WTC11 (cell line): ENCODE measurements at places on chromosomes 16 and 17.

DNA sequence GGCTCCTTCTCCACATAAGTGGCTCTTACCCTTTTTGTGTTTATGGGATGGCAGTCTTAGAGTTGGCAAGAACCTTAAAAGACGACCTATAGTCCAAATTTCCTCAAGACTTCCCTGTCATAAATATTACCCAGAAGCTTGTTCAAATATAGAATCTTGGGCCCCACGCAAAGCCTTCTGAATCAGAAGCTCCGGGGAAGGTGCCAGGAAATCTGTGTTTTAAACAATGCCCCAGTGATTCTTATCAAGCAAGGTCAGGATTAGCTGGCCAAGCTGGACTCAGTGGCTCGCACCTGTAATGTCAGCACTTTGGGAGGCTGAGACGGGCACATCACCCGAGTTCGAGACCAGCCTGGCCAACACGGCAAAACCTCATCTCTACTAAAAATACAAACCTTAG, 85.7 kb downstream of the TIMM22 start:
- H3K4me3 ChIP-seq: no peak overlapping the region
- H3K27me3 ChIP-seq: peaks cover 15% of the 10 kb centered on the region
- H3K27ac ChIP-seq: no peak overlapping the region
- H3K36me3 ChIP-seq: no peaks in the 10 kb centered on the region; the same call in 1 of the 2 replicates
- H3K4me1 ChIP-seq: peaks cover 13% of the 10 kb centered on the region

DNA sequence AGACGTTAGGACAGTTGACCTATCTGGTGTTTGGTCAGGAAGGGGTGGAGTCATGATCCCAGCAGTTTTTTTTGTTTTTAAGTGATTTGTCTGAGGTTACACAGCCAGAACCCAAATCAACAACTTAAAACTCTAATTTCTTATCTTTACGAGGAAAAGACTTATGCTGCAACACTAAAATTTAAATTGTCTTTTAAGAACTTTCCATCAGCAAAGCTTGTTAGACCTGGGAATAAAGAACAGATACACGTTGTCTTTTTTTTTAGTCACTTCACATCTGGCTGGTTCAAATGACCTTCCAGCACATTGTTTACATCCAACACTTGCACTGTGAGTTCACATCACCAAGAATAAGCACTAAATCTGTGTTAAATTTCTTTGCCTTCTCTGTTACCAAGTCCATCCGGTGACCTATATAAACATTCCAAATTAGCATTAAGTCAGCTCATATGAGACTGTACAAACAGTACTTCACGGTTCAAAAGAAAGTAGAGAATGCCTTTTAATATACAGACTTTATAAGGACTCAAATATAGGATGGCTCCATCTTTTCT, 115.0 kb downstream of the HS3ST2 start:
- peaks cover 34% of the 10 kb centered on the region for H3K4me1 ChIP-seq
- H3K4me3 ChIP-seq: no peak overlapping the region
- H3K36me3 ChIP-seq: no peaks in the 10 kb centered on the region
- no peak for DNase-seq
- no peak overlapping the region for H3K27ac ChIP-seq

GRCh38 chr17:19312406-19312805, 50.1 kb downstream of the B9D1 start:
- DNase-seq: no peak
- no peaks in the 10 kb centered on the region for H3K27me3 ChIP-seq
- H3K4me3 ChIP-seq: no peak overlapping the region
- no peak overlapping the region for H3K27ac ChIP-seq
- H3K4me1 ChIP-seq: peaks cover 24% of the 10 kb centered on the region
- H3K36me3 ChIP-seq: peaks cover 40% of the 10 kb centered on the region

DNA sequence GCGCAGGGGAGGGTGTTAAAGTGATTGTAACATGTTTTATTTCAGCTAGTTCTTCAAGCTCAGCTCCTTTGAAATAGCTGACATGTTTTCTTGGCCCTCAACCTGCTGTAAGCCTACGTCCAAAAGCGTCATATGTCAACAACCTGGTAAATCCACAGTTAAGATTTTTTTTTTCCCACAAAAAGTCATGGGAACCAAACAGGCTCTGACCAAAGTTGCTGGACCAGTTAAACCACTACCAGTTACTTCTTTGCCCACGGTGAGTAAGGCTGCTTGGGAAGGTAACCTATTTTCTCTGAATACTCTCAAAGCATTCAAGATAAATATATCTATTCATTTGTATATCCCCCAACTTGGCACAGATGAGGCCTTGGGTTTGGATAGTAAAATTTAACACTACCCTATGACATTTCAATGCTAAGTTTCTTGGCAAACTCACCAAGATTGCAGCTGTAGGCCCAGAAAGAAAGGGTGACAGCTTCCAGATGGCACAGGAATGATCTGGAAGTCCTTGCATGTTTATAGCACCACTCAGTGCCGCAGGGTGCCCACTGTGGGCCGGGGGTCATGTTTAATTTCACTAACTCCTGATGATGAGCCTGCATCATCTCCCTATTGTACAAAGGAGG, 166.2 kb downstream of the XYLT1 start:
- no peaks in the 10 kb centered on the region for H3K36me3 ChIP-seq
- H3K4me3 ChIP-seq: no peak overlapping the region
- H3K27ac ChIP-seq: no peak overlapping the region
- no peaks in the 10 kb centered on the region for H3K27me3 ChIP-seq

GRCh38 chr17:57915544-57915943, 39.7 kb downstream of the CUEDC1 start:
- peaks cover 68% of the 10 kb centered on the region for H3K4me1 ChIP-seq
- H3K27ac ChIP-seq: peak overlapping the region; percentile 70; the same call in 1 of the 2 replicates
- DNase-seq: no peak
- no peak overlapping the region for H3K4me3 ChIP-seq

DNA sequence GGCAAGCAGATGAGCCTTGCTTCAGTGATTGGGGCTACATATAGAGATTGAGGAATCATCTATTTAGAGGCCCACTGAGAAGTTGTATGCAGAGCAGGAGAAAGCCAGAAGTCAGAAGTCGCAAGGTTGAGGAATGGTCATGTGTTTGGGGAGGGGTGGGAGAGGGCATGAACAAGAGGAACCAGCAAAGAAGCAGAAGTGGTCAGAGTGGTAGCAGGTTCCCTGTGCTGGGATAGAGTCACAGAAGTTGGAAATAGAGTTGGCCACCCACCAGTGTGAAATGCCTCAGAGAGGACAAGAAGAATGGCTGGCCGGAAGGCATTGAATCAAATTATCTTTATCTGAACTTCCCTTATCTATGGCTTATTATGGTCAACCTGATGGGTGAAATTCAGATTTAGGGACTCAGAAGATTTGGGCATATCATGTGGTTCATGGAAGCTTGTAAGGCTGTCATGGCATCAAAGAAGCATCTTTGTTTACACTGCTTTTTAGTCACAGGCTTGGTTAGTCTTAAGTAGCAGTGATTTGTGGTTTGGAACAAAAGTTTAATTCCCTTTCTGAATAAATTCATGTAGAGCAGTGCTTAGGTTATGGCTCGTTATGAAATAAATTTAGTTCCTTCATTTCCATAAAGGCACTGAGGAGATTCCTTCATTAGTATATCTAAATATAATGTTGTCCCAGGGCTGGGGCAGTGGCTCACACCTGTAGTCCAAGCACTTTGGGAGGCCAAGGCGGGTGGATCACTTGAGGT, 19.7 kb downstream of the MAP3K3 start:
- peaks cover 5% of the 10 kb centered on the region for H3K4me1 ChIP-seq
- DNase-seq: no peak
- H3K36me3 ChIP-seq: no peaks in the 10 kb centered on the region
- no peaks in the 10 kb centered on the region for H3K27me3 ChIP-seq
- H3K27ac ChIP-seq: no peak overlapping the region

- DNase-seq: no peak
- no peak overlapping the region for H3K4me3 ChIP-seq
- peaks cover 64% of the 10 kb centered on the region for H3K36me3 ChIP-seq
- H3K27ac ChIP-seq: no peak overlapping the region
- peaks cover 11% of the 10 kb centered on the region for H3K27me3 ChIP-seq
Observed at GRCh38 chr17:11353601-11354000, 112.6 kb downstream of the SHISA6 start.

DNA sequence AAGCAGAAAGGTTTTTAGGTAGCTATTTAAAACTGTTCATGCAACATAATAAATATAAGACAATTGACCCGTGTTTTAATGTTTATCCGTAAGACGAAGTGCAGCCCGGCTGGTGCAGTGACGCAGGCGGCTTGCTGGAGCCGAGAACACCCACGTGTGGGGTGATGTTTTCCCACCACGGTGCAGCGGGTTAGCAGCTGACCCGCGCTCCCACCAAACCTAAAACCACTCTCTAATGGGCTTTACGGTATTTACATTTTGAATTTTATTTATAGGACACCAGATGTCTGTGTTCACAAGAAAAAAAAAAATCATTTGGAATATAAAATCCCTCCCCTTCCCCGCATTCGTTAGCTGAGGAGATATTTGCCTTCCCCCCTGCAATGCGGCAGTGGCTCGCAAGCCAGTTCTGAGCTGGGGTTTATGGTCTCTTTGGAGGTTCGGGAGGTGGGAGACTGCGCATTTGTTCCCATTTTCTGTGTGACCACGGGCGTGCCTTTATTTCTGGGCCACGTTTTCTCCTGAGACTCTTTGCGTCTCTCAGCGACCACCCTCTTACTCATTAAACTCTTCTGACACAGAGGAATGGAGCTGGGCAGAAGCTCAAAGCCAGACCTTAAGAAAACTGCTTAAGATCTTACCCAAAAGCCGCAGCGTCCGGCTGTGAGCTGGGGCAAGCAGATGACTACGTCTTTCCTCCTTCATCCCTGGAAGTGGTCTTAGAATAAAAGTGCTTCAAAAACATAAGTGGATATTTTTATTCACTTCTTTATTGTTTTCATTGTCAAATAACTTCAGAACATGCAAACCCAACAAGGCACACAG, 301.1 kb downstream of the IRF8 start:
- H3K27me3 ChIP-seq: no peaks in the 10 kb centered on the region
- H3K36me3 ChIP-seq: no peaks in the 10 kb centered on the region
- no peak for DNase-seq
- H3K4me3 ChIP-seq: no peak overlapping the region
- peaks cover 56% of the 10 kb centered on the region for H3K4me1 ChIP-seq
- peak overlapping the region; percentile 76 for H3K27ac ChIP-seq

DNA sequence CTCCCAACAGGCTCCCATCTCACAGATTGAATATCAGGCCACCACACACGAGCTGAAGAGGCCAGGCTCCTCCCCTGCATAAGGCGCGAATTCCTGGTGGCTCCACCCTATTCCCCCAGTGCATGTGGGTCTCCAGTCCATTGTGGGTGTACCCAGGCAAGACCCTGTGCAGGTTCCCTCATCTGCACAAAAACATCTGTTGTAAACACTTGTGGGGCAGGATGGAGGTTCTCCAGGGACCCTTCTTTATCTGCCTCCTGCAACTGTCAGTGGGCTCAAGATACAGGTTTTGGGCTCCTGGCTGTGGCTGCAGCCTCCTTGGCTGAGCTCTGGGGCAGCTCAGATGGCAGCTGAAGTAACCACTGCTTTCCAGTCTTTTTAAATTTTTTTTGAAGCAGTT, 17.6 kb upstream of the LGALS9 start:
- peaks cover 38% of the 10 kb centered on the region for H3K36me3 ChIP-seq
- H3K27me3 ChIP-seq: no peaks in the 10 kb centered on the region
- H3K4me3 ChIP-seq: no peak overlapping the region
- no peaks in the 10 kb centered on the region for H3K4me1 ChIP-seq
- DNase-seq: no peak
- no peak overlapping the region for H3K27ac ChIP-seq

- H3K36me3 ChIP-seq: peaks cover 21% of the 10 kb centered on the region
- peak; percentile 59 for DNase-seq
- H3K4me1 ChIP-seq: peaks cover 40% of the 10 kb centered on the region
- H3K27me3 ChIP-seq: no peaks in the 10 kb centered on the region; the same call in 1 of the 2 replicates
- H3K4me3 ChIP-seq: no peak overlapping the region
- no peak overlapping the region for H3K27ac ChIP-seq
Observed at GRCh38 chr16:82603784-82604411, 22.9 kb upstream of the CDH13 start.

- H3K27ac ChIP-seq: no peak overlapping the region
- H3K36me3 ChIP-seq: no peaks in the 10 kb centered on the region
- DNase-seq: no peak
- H3K4me1 ChIP-seq: peaks cover 17% of the 10 kb centered on the region
- peaks cover 13% of the 10 kb centered on the region for H3K27me3 ChIP-seq
Observed at GRCh38 chr17:17474341-17474740, 2.5 kb upstream of the MED9 start.

DNA sequence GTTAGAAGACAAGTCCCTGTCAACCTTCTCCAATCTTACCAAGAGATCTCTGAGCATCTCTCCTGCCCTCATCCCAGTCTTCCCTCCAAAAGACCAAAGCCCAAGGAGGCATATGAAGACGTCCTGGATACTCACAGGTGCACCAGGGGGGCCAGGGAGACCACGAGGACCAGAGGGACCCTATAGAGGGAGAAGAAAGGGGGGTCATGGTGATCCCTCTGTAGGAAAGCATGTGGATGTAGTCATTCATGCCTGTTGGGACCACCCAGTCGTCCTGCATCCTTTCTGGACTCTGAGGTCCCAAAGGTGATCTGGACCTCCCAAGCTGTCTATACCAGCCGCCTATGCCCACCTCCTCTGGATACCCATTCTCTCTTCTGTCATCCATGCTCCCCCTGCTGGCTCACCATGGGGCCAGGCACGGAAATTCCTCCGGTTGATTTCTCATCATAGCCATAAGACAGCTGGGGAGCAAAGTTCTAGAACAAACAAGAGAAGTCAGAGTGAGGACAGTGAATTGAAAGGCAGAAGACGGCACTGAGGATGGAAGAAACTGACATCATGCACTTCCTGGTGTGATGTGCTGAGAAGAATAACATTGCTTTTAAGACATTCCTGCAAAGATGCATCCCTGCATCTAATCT, 3.3 kb downstream of the COL1A1 start:
- peaks cover 13% of the 10 kb centered on the region for H3K4me1 ChIP-seq
- peaks cover 32% of the 10 kb centered on the region for H3K27me3 ChIP-seq
- no peak overlapping the region for H3K27ac ChIP-seq
- peak overlapping the region; percentile 55; the same call in 1 of the 2 replicates for H3K4me3 ChIP-seq
- DNase-seq: peak; percentile 64
- no peaks in the 10 kb centered on the region; the same call in 1 of the 2 replicates for H3K36me3 ChIP-seq

GRCh38 chr16:68345351-68345810, 34.6 kb downstream of the PRMT7 start:
- peaks cover 53% of the 10 kb centered on the region for H3K36me3 ChIP-seq
- no peak overlapping the region for H3K4me3 ChIP-seq
- DNase-seq: no peak
- 0 out of 2 replicates have a peak, but pooled peaks cover 3% of the 10 kb centered on the region for H3K4me1 ChIP-seq
- no peak overlapping the region for H3K27ac ChIP-seq

DNA sequence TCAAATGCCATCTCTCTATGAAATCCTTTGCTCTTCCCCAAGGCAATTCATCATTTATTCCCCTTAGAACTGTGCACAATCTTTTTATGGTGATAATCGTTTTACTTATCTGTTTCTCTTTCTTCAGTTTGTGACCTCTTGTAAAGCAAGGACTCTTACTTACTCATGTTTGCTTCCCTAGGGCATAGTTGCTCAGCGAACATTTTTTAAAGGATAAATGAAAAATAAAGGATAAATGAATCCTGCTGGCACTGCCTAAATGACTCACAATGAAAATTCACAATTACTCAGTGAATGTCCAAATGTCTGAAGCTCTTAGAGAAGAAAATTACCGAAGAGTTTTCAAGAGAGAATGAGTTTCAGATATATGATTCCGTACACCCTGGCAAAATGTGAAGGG, 671.7 kb downstream of the CDH11 start:
- no peak overlapping the region for H3K4me3 ChIP-seq
- H3K4me1 ChIP-seq: peaks cover 64% of the 10 kb centered on the region
- no peaks in the 10 kb centered on the region for H3K36me3 ChIP-seq
- no peak for DNase-seq

GRCh38 chr17:46764000-46764708, 54.3 kb downstream of the WNT3 start:
- peaks cover 25% of the 10 kb centered on the region for H3K4me1 ChIP-seq
- peaks cover 22% of the 10 kb centered on the region; the same call in 1 of the 2 replicates for H3K36me3 ChIP-seq
- peaks cover 23% of the 10 kb centered on the region for H3K27me3 ChIP-seq
- no peak for DNase-seq
- H3K27ac ChIP-seq: no peak overlapping the region
